ENCODE measurements at places on chromosomes 13 and 19.

DNA sequence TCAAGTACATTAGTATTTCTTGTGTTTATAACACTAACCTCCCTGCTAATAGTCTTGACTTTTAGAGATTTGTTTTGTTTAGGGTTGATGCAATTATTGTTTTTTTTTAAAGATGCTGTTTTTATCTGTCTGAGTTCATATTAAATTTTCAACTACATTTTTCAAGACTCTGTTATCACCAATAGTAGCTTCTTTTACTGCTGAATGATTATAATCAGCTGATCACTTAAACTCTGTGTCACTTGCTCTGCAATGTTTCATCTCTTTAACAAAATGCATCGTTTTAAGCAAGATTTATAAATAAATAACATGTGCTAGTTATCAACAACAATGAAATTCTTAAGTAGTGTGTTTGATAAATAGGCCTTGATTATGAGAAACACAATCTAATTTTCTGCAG is 920.9 kb upstream of the PCDH20 start:
- DNase-seq, result no peak

DNA sequence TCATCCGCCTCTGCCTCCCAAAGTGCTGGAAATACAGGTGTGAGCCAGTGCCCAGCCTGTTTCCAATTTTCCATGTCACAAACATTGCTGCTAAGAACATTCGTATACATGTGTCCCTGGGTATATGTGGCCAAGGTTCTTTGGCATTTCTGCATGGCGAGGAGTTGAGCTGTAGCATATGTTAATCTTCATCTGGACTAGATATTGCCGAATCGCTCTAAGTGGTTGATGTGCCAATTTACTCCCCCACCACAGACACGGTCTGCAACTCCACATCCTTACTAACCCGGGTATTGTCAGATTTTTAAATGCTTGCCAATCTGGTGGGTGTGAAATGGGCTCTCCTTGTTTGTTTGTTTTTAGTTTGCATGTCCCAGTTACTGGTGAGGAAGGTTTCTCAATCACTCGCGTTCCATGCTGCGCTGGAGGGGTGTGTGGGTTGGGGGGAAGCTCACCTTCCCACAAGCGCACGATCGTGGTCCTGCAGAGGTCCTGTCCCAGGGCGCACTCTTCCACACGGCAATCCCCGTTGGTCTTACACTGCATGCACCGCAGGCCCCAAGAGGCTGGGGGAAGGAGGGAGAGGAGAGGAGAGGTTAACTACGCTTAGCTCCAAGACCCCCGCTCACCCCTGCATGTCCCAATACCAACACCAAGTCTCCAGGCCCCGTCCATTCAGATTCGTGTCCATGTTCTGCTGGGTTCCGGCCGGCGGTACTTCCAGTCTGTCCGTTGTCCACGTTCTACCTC is 2.7 kb downstream of the PLAUR start:
- no peak for DNase-seq

DNA sequence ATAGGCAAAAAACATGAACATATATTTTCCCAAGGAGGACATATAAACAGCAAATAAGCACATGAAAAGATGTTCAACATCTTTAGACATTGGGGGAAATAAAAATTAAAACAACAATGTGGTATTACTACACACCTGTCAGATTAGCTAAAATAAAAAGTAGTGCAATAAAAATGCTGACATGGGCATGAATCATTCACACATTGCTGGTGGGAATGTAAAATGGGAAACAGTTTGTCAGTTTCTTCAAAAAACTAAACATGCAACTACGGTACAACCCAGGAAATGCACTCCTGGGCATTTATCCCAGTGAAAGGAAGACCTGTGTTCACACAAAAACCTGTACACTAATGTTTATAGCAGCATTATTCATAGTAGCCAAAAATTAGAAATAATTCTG is 5.3 kb upstream of the SUCLA2 start:
- no peak for DNase-seq

DNA sequence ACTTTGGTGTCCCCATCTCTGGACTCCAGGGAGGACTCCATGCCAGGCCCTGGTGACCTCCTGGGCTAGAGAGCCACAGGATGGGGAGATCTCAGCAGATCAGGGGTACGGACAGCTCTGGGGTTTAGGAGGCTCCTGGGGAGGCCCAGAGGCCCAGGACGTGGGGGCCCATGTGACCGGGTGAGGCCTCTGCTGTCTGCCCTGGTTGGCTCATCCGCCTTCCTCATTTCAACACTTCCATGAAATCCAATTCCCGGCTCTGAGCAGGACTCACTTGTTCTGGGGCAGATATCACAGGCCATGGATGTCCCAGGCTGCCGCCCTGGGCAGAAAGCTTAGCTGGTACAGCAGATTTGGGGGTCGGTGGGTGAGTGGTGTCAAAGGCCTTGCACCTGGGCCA is 1.1 kb upstream of the PRAM1 start:
- DNase-seq, result no peak

DNA sequence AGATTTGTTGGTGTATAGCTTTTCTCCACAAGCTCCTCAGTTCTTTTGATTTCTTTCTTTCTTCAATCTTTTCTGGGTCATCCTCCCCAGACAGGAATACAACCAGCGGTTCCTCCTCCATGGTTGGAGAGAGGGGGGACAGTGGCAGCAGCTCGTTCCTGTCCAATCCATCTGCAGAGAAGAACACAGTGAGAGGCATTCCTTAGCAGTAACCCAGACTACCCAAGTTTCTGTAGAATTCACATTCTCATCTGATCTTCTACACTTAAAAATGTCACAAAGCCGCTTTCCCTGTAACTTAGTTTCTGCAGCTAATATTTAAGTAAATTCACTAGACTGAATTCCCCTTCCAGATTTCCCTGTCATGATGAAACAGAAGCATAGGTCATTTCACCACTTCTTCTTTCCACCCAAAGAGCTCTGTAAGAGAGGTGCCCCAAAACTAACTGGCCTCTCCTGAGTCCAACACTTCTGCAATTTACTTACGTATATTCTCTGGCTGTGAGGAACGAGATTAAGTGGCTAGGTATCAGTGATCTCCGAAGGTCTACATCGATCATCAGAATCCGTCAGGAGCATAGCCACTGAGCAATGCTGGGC is 171.9 kb downstream of the TBC1D4 start:
- no peak for DNase-seq

DNA sequence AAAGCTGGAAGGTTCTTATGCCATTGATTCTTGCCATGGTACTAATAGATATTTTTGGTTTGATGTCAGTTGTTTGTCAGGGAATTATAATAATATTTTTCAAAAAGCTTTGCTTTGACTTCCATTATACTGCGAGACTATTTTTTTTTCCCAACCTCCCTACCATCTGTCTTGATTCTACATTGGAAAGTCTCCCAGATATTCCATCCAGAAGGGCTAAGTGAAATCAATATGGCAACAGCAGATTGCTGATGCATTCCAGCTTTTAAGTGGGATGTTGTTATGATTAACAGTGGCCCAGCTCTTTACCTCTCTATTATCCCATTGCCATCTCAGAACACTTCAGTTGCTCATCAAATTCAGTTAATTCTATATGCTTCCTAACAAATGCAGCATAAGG is 247.4 kb downstream of the OXGR1 start:
- no peak for DNase-seq

- no peak for DNase-seq
These were observed 222.1 kb downstream of the MZT1 start for GRCh38 chr13:72505376-72505775.

- no peak for DNase-seq
These were observed 56.4 kb downstream of the SIPA1L3 start for GRCh38 chr19:37963190-37963936.

DNA sequence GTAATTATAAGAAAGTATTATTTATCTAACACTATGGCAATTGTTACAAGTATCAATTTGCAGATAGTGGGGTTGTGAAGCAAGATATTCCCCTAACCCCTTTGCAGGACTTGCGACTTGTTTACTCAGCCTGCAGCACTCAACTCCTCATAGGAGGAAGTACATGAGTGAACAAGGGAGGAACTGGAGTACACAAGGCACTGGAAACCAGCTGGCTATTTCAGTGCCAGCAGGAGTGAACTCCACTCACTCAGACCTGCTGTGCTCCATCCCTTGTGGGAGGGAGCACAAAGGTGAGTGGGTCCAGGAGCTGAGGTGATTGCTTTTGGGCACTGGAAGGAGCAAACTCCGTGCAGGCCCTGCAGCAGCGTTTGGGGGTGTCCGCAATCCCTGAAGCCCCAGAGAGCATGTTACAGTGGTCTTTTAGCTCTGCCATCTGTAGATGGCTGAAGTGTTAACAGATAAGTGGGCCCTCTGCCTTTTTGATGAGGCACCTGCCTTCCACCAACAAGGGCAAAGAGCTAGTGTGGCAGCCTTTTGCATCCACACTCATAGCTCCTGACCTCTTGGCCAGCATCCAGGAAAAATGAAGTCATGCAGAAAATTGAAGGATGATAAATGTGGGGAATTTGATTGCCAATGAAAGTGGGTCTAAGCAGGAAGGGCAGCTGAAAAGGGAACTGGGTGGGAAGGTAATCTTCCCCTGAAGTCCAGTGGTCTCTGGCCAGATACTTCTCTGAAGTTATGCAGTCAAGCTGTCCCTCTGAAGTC is 802.2 kb upstream of the MIR17HG start:
- no peak for DNase-seq

DNA sequence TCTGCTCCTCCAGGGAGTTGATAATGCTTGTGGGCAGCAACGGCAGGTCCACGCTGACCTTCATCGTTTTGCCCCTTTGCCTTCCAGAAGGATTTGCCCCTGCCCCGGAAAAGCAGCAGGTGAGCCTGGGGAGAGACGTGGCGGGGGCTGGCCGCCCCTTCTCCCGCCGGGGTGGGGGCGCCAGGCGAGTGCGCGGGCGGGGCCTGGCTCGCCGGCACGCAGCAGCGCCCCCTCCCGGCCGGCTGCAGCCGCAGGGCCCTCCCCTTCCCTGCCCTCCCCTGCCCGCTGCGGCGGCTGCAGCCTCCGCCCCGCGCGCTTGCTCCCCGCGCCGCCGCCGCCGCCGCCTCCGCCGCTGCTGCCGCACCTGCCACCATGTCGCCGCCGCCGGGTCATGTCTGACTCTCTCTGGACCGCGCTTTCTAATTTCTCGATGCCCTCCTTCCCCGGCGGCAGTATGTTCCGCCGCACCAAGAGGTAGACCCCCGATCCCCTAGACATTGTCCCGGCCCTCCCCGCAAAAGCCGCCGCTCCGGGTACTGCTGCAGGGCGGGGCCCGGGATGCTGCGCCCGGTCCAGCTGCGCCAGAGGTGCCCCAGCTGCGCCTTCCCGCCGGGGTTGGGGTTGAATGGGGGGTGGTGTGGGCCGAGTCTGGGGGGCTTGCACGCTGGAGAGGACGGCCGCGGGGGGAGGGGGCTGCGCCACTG is at the start of gene MAST1:
Gene MAST1, plus strand, starts transcription at position 334 of the 704 bp plus-strand sequence. Its CDS starts 58 bp downstream, at position 392.
- no peak for DNase-seq

- DNase-seq, result peak; percentile 90
These were observed 6.5 kb upstream of the ZNF579 start for GRCh38 chr19:55586976-55587668.

- no peak for DNase-seq
These were observed 5.3 kb downstream of the GPX4 start for GRCh38 chr19:1109032-1109551.

All from NCI-H1048 (cell line).